ENCODE measurements at places on chromosomes 7 and 10.

DNA sequence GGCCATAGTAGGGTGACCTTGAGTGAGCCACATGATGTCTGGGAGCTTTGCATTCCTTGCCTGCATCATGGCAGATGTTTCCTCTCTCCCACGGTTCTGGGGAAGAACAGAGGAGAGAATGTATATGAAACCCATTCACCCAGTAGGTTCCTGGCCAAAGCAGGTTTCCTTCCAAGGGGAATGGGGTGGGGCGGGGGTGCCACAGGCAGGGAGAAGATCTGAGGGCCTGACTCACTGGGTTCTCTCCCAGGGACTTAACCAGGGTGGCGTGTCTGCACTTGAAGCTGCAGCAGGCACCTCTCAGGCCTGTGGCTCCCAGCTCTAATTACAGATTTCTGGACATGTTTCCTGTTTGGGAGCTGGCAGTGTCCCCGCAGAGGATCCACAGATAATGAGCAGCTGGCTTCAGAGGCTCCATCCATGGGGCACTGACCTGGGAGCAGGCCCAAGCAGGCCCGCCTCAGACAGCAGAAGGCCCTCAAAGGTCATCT lies 50.2 kb upstream of the ZMIZ1 start:
- DNase-seq: no peak

- no peak for DNase-seq
Observed at GRCh38 chr7:29588212-29588611, 24.6 kb downstream of the PRR15 start.

GRCh38 chr7:35702541-35702940 lies 7.6 kb upstream of the HERPUD2 start:
- no peak for DNase-seq

- DNase-seq: peak; percentile 24
Observed at GRCh38 chr10:46283580-46284285, 3.1 kb upstream of the ANTXRL start.

DNA sequence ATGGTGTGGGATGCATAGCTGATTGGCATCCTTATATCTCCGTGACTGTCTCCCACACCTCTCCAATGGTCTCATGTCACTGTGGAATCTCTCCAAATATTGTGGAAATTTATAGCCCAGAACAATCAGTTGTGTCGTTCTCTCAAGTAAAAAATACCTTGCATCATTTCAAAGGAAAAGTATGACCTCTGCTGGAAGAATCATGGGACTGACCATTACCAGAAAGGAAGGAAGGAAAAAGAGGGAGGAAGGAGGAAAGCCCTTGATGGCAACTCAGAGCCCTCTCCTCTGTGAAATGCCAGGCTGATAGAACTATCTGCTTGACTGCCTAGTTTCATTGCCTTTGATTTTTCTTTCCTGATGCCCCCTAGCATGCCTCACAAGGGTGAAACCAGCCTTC lies 76.3 kb downstream of the FOXI2 start:
- DNase-seq: no peak

GRCh38 chr7:40305229-40305628 lies 170.4 kb downstream of the SUGCT start:
- no peak for DNase-seq

- DNase-seq: no peak
Observed at GRCh38 chr10:127338399-127339110, 142.2 kb upstream of the INSYN2A start.

DNA sequence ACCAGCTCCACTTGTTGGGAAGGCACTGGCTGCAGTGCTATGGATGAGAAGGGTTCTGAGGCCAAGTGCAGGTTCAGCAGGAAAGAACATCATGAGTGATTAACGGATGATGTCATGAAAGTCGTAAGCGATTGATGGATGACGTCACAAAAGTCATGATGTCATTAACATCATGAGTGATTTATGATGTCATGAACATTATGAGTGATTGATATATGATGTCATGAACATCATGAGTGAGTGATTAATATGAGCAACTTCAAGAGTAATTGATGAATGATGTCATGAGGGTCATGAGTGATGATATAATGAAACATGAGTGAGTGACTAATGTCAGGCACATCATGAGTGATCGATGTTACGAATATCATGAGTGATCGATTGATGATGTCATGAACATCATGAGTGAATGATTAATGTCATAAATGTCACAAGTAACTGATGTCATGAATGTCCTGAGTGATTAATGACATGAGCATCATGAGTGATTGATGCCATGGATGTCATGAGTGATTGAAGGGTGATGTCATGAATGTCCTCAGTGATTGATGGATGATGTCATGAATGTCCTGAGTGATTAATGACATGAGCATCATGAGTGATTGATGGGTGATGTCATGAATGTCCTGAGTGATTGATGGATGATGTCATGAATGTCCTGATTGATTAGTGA lies 185.6 kb downstream of the PAXIP1 start:
- no peak for DNase-seq

DNA sequence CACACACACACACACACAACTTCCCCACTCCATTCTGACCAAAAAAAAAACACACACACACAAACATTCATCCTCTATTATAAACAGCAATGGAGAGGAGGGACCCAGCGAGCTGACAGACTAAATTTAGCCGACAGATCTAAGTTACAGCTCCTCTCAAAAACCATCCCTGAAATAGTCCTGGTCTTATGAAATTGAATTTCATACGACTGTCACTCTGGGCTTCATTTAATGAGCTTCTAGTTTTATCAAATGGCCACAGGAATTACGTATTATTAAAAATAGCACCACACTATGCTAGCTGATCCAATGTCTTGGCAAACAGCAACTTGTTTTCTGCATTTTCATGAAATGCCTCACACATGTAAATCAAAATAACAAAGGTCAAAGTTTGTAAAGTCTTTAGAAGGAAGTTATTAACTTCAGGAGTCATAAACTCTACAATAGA lies 131.3 kb upstream of the ASAH2 start:
- DNase-seq: no peak

DNA sequence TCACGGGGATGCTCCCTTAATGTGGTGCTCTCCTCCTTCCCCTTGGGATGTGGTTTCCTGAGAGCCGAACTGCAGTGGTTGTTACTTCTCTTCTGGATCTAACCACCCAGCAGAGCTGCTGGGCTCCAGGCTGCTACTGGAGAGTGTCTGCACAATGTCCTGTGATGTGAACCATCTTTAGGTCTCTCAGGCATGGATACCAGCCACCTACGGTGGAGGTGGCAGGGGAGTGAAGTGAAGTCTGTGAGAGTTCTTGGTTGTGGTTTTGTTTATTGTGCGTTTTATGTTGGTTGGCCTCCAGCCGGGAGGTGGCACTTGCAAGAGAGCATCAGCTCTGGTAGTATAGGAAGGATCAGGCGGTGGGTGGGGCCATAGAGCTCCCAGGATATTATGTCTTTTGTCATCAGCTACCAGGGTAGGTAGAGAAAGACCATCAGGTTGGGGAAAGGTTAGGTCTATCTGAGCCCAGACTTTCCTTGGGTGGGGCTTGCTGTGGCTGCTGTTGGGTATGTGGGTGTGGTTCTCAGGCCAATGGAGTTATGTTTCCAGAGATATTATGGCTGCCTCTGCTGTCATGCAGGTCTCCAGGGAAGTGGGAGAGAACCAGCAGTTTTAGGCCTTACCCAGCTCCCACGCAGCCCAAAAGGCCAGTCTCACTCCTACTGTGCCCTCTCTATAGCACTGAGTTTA lies 87.9 kb downstream of the KIF20B start:
- DNase-seq: no peak

GRCh38 chr7:64590971-64591370 lies 28.1 kb upstream of the ZNF680 start:
- no peak for DNase-seq

GRCh38 chr7:32200646-32201045 lies 130.4 kb upstream of the PDE1C start:
- DNase-seq: no peak

DNA sequence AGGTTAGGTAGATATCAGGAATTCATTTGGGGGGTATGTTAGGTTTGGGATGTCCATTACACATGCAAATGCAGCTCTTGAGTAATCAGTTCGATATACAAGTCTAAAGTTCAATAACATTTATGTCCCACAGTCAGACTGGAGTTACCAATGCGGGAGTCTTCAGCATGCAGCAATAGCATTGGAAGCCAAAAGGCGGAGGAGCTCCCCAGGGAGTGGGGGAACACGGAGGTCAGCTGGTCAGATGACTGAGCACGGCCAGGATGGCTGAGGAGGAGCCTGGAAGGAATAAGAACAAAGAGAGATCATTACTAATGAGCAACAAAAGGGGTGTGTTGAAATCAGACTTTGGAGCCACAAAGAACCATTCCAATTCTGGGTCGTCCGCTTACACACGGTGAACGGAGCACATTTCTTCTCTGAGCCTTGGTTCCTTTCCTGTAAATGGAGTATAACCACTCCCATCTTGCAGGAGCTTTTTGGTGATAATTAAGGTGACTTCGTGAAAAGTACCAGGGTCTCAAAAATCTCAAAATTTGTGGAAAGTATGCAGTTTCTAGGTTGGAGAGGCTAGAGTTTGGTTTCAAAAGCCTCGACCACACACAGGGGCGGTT lies 478 bp upstream of the ZNF22 start:
- peak; percentile 36 for DNase-seq

All from stimulated activated CD8-positive, alpha-beta memory T cell treated with anti-CD3 and anti-CD28 coated beads, Interleukin-4, amount 100 ng/mL, for 48 hours (primary cell).